Globus pallidus (tissue), 1 donor: ENCODE measurements at places on chromosomes 13 and 19.

DNA sequence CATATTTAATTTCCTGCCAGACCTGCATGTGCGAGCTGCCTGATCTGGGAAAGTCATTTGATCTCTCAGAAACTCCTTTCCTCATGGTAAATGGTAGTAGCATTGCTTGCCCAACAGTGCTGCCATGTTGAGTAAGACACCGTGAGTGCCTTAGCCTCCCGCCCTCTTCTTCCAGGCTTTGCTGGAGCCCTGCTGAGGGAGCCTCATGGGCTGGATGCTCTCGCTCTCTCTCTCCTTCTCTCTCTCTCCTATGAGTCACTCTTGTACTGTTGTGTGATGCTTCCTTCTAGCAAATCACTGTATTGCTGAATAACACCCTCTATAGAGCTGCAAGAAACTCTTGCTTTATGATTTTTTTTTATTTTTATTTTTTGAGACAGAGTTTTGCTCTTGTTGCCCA lies 365.5 kb downstream of the UQCRFS1 start:
- DNase-seq: no peak

GRCh38 chr19:41095703-41096102 lies 7.5 kb downstream of the CYP2A13 start:
- no peak for DNase-seq

DNA sequence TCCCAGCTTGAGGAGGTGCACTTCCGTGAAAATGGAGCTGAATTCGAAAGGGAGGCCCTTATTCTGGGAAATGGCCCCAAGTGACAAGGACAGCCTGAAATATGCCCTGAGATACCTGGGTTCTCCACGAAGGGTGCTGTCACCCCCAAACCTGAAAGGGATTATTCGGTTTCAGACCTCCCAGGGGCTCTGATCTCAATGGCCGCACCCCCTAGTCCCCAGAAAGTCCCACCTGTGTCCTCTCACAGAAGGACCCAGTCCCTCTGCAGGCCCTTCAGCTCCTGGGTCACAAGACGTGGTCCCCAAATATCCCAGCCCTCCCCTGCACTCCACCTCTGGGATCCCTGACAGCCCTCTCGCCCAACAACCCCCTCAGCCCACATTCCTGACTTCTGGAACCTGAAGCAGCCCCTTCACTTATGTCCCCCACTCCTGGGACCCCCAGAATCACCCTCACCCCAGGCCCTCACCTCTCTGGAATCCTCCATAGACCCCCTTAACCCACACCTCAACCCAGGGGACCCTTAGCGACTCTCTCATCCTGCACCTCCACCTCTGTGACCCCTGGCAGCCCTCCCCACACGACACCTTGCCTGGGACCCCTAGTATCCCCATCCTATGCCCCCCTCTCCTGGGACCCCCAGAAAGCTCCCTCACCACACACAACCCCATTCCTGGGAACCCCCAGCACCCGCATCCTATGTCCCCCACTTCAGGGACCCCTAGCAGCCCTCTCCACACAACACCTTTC lies 606 bp downstream of the SYNGR4 start:
- DNase-seq: peak; percentile 8

- DNase-seq: no peak
These were observed 10.3 kb upstream of the ZNF492 start for GRCh38 chr19:22623841-22624221.

DNA sequence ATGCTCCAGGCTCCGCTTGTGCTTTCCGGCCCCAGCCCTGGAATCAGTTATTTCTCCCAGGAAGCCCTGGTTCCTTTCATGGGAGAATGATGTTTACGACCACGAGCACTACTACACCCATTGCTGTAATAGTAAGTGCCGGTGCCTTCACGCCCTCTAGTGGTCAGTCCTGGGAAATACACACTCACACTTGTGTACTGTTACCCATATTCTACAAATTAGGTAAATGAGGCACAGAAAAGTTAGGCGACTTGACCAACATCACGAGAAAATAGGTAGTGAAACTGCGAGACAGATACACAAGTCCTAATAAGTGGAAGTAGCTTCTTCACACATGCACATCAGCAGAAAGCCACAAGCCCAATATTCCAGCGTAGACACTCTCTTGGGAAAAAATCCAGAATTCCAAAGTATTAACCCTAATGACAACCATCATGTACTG lies 21.7 kb downstream of the CEACAM21 start:
- peak; percentile 45 for DNase-seq

- no peak for DNase-seq
These were observed 3.7 kb upstream of the PEX11G start for GRCh38 chr19:7492558-7492957.

- DNase-seq: no peak
These were observed 230.5 kb upstream of the SERP2 start for GRCh38 chr13:44142941-44143665.

GRCh38 chr19:19649580-19649995 lies 6.1 kb upstream of the GMIP start:
- DNase-seq: no peak

- DNase-seq: no peak
These were observed 5.3 kb downstream of the RGS9BP start for GRCh38 chr19:32680986-32681385.

DNA sequence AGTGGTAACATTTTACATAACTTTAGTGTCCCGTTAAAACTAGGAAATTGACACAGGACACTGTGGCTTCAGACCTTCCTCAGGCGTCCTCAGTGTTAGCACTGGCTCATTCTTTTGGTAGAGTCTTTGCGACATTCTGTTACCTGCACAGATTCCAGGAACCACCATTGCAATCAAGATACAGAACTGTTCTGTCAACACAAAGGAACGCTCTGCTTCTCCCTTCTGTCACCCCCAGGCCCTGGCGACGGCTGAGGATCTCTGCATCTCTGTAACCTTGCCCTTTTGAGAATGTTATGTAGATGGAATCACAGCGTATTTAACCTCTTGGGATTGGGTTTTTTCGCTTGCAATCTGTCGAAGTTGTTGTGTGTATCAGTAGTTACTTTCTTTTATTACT lies 22.6 kb downstream of the KDM4B start:
- DNase-seq: no peak

GRCh38 chr13:26221399-26221720 lies 754 bp downstream of the RNF6 start:
- no peak for DNase-seq

GRCh38 chr13:97848886-97849285 lies 104.6 kb upstream of the IPO5 start:
- DNase-seq: no peak

DNA sequence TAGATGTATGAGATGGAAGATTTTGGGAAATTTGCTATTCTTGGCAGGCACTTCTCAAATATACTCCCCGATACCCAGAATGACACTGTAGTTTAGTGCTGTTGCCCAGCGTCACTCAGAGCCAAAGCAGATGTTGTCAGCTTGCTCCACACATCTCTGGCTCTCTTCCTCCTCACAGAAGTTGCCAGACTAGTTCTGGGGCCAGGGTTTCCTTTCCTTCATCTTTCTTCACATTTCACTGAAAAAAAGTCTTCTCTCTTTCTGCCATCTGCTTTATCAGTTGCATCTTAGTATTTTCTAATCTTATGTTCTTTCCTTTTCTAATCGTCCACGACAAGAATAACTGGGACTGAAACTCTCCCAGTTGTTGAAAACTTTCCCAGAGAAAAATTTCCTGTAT lies 251.4 kb downstream of the RGCC start:
- no peak for DNase-seq

GRCh38 chr13:32285633-32285965 lies 29.6 kb downstream of the ZAR1L start:
- no peak for DNase-seq

- DNase-seq: no peak
These were observed 15.7 kb upstream of the TEX29 start for GRCh38 chr13:111304603-111305289.

- DNase-seq: no peak
These were observed 89.9 kb upstream of the MAB21L1 start for GRCh38 chr13:35566340-35566739.

- no peak for DNase-seq
These were observed 4.5 kb downstream of the LACC1 start for GRCh38 chr13:43884222-43884621.

GRCh38 chr13:113584870-113585671 lies 518 bp downstream of the TFDP1 start:
- DNase-seq: no peak

DNA sequence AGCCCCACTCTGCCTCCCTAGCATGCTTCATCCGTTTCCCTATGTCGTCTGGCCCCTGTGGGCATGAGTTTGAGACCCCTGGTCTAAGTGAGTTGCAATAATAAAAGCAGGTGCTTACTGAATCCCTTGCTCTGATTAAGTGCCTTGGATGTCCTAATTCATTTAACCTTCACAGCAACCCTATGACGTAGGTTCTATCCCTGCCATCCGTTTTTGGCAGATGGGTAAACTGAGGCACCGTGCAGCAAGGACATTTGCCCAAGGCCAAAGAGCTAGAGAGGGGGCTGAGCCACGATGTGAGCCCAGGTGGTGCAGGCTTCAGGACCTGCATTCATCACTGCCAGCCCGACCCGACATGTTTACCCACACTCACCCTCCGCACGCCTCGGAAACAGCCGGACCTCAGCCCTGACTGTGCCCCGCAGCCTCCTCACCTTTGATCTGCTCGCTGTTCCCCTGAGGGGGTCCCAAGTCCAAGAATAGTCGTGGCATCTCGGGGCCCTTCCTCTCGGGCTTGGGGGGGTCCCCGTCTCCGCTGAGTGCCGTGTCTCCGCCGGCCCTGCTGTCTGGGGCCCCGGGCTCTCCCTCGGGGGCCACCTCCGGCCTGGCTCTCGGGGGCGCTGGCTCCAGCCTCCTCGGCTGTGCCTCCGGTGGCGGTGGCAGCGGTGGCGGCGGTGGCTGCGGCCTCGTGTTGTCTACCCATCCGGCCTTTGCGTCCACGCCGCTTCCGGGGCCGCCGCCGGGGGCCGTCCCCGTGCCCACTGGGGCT lies 14.5 kb downstream of the LMTK3 start:
- no peak for DNase-seq

- DNase-seq: no peak
These were observed 149.4 kb upstream of the FBXL3 start for GRCh38 chr13:77176350-77176749.

DNA sequence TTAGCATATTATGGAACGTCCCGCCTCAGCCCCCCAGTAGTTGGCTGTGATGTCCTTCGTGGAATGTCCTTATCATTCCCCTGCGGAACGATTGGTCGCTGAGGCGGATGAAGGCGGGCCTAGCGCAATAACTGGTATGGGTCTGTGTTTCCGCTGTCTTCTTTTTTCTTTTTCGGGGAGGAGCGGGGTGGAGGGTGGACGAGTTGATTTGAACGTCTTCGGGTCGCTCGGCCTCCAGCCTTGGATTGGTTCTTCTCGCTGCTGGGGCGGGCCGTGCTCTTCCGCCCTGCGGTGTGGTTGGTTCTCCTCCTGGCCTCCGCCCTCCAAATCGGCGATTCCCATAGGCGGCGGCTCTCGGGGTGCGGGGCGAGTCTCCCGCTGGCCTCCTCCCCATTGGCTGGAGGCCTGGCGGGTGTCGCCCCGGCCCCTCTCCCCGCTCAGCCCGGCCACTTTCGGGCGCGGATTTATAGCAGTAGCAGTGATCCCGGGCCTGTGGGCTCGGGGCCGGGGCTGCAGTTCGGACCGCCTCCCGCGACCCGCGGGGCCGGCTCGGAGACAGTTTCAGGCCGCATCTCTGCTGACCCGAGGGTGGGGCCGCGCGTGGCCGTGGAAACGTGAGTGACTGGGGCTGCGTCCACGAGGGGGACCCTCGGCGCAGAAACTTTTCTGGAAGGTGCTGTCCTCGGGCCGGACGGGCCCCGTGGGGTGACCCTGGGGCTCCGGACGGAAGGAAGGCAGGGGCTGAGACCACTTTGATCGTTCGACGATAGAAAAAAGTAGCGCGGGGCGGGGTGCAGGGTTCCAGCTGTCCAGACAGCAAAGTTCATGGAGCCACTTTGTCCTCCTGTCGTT lies 2.1 kb downstream of the ING1 start:
- DNase-seq: peak; percentile 100

DNA sequence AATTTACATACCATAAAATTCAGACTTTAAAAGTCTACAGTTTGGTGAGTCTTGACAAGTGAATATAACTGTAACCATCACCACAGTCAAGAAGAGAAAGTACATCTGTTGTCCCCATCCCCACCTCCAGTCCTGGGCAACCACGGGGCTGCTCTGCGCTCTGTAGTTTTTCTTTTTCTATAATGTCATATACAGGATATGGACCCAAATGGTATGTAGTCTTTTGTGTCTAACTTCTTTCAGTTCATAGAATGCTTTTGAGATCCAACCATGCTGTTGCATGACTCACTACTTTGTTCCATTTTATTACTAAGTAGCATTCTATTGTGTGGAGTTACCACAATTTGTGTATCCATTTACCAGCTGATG lies 103.9 kb downstream of the DOCK9 start:
- no peak for DNase-seq

GRCh38 chr13:51921790-51922740 lies 60.3 kb downstream of the CCDC70 start:
- no peak for DNase-seq

- DNase-seq: no peak
These were observed 830.8 kb downstream of the DIAPH3 start for GRCh38 chr13:59332966-59333365.

GRCh38 chr13:93116809-93117208 lies 109.8 kb upstream of the GPC6 start:
- DNase-seq: no peak

DNA sequence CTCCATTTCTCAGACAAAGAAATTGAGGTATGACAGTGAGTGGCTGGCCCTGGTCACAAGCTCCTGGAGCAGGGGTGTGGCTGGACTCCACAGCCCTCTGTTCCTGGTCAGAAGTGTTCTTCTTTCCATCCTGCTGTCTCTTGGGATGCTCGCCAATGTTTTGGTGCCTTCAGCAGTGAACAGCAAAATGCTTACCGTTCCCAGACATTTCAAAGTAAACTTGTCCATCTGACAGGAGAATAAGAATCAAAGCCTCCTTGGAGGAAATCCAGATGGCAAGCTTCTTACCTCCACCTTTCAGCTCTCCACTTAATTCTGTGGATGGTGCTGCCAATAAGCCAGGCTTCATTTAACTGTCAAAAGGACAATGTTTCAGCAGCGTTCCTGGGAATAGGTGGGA lies 954.1 kb downstream of the UQCRFS1 start:
- no peak for DNase-seq

DNA sequence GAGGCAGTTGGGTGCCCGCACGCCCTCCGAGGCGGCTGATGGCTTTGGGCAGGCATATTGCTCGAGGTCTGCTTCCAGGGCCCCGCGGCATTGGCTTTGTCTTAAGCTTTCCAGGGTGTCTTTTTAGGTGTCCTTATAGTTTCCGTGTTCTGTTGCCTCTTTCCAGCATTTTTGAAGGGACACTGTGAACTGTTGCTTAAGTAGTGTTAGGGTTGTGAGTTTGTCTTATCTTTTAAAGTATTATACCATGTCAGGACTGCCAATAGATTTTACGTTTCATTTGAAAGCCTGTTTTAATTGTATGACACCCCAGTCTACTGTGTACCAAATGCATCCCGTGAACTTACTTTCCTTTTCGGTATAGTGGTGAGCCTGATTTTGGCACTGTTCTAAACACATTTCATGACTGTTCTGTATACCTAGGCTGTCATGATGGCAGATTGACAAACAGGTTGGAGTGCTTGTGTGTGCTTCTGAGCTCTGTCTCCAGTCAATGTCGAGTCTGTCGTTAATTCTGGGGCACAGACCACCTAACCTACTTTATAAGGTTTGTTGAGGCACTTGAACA lies 656 bp downstream of the PCCA start:
- DNase-seq: no peak
